ENCODE measurements at places on chromosomes 4 and X.

DNA sequence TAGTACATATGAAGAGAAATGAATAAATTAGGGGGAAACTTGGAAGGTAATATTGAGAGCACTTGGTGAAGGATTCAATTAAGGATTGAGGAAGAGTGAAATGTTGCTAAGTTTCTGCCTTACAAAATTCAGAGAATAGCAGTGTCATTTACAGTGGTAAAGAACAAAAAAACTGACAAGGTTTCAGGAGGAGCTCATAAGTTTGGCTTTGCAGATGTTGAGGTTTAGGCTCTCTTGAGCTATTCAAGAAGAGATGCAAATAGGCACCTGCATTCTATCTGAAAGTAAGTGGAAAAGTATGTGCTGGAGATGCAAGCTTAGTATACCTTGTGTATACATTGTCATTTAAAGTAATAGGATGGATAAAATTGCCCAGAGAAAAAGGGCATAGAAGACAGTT lies 22.3 kb upstream of the EMCN start:
- no peak for DNase-seq

DNA sequence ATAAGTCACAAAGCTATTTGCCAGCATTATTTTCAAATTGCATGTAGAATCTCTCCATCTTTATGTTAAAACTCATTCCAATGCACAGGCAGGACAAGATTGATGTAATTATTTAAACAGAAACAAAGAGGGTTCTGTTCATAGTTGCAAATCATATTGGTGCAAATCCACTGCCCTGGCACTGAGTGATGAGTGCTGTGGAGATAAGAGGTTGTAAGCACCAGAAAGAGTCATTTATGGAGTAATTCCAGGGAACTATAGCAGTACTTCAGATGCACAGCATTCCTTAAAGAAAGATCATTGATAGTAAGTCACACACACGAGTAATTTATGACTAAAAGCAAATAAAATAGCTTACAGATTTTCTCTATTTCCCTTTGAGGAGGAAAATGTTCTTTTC lies 337.7 kb upstream of the CTSO start:
- DNase-seq: no peak

DNA sequence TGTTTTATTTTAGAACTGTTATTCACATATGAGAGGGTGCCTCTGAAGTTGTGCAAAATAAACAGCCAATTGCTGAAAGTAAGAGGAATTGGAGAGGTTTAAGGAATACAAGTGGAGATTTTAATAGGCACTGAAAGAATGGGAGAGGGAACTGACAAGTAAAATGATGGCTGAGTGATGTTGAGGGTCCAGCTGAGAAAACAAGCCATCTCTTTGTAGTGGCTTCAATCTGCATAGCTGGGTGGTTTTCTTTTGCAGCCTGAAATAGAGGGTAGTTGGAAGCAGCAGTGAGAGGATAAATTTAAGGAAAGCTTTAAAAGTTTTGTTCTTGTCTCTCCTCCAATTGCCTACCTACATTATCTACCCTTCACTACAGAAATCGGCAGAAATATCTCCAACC lies 106.7 kb upstream of the DGKK start:
- no peak for DNase-seq

- no peak for DNase-seq
Measured at GRCh38 chr4:153119626-153120025, 84.6 kb upstream of the TRIM2 start.

DNA sequence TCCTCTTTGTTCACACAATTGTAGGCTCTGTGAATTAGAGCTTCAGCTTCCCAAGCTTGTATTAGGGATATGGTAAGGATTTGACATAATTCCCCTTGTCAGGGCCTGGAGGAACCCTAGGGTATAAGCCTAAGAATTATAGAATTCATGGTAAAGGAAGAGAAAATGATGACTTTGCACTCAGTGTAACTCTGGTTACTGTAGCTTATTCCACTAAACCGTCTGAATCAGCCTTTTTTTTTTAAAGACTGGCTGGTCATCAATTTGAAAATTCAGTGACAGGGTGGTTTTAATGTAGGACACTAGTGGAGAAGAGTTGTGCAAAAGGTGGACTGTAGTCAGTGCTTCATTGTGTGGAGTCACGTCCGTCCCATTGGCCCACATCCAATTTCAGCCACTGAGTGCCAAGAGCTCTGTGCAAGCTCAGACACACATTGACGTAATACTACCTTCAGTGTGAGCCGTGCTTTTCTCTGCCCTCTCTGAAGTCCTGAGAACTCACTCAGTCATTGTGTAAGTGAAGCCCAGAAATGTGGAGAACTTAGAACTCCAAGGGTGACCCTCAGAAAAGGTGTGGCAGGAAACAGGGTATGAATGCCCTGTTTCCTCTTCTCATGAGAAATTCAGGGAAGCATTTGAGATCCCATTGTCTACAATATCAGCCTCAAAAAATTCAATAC lies 449.8 kb downstream of the C4orf33 start:
- no peak for DNase-seq

- no peak for DNase-seq
Measured at GRCh38 chrX:46381630-46382029, 163.6 kb downstream of the ZNF674 start.

All from hippocampal formation (tissue), 2 donors.